HCT116 (cell line): ENCODE measurements at places on chromosomes 7 and 10.

DNA sequence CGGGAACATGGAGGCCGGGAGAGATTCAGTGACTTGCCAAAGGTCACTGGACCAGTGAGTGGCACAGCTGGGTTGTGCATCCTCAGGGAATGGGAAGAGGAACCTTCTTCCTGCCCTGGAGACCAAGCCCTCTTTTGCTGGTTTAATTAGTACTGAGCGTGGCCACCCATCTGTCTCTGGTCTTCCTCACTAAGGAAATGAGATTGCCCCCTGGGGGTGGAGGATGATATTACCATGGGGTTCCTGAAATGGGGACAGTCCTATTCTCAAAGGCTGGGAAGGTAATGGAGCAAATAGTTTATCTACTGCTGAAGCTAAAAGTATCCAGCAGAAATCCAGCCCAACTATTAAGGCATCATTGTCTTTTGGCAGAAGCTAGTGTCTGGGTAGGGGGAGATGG lies 98.6 kb upstream of the FGFR2 start:
- peak; percentile 55 for DNase-seq

- DNase-seq: no peak
Observed at GRCh38 chr10:97534746-97535367, 36.1 kb downstream of the UBTD1 start.

GRCh38 chr10:130438861-130439260 lies 302.7 kb downstream of the GLRX3 start:
- no peak for DNase-seq

- DNase-seq: no peak
Observed at GRCh38 chr7:2803755-2804154, 40.4 kb downstream of the GNA12 start.

DNA sequence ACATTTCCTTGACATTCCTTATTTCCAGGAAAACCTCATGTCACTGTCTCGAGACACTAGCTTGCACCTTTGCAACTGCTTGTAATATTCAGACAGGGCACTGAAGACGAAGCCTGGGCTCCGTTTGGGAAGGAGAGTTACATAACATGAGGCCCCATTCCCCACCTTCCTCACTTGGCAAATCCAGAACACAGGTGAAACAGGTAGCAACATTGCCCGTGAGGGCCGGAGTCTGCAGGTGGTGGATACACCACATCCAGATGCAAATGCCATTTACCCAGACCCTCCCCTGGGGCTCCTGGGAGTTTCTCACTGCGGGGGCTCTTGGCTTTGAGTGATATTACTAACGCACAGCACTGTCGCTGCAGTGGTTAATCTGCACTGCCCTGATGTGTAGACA lies 491.0 kb downstream of the PTPRN2 start:
- no peak for DNase-seq

- DNase-seq: no peak
Observed at GRCh38 chr10:282294-283139, 147.3 kb downstream of the ZMYND11 start.

GRCh38 chr10:48495282-48496045 lies 109.4 kb downstream of the ARHGAP22 start:
- DNase-seq: no peak

DNA sequence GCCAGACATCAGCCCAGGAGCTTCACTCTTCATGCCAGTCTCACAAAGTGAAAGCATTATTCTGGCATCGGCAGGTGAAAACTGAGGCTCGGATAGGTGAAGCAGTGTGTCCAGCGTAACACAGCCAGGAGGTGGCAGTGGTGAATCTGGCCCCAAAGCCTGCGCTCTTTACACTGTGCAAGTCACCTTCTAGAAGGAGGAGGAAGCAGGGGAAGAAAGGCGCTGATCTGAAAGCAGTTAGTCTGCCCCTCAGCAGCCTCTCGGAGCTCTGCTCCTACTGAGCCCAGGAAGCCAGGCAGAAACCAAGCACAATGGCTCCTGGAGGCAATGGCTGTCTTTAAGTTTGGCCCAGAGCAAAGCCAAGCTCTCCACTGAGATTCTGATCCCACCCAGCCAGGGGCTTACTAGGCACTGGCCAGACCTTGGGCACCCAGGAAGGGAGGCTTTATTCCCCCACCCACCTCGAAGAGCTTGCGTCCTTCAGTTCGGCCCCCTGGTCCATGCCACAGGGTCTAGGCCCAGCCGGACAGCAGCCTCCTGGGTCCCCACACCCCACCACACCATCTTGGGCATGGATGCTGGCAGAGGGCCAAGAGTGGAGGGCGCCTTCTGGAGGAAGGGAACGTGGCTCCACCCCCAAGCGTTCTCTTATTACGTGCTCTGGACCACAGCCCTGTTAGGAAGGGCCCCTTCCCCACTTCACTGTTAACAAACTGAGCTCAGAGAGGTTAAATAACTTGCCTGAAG lies 104.5 kb downstream of the GRID1 start:
- no peak for DNase-seq

- DNase-seq: no peak
Observed at GRCh38 chr7:96052860-96053470, 268.9 kb downstream of the SLC25A13 start.

- DNase-seq: no peak
Observed at GRCh38 chr7:17233603-17234002, 64.8 kb upstream of the AHR start.

GRCh38 chr10:59805014-59805413 lies 51.8 kb upstream of the MRLN start:
- no peak for DNase-seq

DNA sequence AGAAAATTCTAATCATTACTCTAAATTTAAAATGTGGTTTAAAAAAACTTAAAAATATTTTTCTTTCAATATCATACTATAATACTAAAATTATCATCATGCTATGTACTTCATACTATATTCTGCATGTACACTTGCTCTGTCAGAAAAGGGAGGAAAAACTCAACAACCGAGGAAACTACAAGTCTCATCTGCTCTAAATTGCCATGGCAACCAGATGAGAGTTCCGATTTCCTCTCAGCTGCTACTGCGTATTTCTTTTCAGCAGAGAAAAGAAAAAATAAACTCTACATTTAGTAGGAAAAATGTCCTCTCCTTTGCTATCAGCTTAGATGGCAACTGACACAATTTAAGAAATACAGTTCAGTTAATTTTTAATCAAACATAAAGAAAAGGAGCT lies 178.9 kb downstream of the SRPK2 start:
- DNase-seq: no peak

- DNase-seq: no peak
Observed at GRCh38 chr10:123039632-123039930, 30.8 kb downstream of the ACADSB start.

- no peak for DNase-seq
Observed at GRCh38 chr10:124740369-124741280, 3.6 kb downstream of the FAM53B start.

GRCh38 chr7:141481971-141482370 lies 69.2 kb upstream of the AGK start:
- no peak for DNase-seq

GRCh38 chr10:72792288-72792687 lies 100.3 kb downstream of the MCU start:
- DNase-seq: no peak

- DNase-seq: no peak
Observed at GRCh38 chr7:155597753-155598140, 46.7 kb upstream of the RBM33 start.

DNA sequence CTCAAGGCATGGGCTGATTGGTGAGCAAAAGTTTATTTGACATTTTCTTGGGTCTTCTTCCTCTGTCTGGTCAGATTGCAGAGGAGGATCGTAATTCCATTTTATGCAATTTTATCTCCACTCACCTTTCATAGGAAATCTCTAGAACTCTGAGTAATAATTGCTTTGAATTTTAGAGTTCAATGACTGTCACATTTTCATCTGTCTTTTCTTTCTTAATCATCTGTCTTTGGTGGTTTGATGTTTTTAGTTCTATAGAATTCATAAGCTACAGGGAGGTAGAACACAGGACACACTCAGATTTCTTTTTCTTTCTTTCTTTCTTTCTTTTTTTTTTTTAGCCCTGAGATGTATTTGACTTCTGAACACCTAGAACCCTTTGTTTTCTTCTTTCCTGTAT lies 11.6 kb downstream of the GATA3 start:
- DNase-seq: no peak

DNA sequence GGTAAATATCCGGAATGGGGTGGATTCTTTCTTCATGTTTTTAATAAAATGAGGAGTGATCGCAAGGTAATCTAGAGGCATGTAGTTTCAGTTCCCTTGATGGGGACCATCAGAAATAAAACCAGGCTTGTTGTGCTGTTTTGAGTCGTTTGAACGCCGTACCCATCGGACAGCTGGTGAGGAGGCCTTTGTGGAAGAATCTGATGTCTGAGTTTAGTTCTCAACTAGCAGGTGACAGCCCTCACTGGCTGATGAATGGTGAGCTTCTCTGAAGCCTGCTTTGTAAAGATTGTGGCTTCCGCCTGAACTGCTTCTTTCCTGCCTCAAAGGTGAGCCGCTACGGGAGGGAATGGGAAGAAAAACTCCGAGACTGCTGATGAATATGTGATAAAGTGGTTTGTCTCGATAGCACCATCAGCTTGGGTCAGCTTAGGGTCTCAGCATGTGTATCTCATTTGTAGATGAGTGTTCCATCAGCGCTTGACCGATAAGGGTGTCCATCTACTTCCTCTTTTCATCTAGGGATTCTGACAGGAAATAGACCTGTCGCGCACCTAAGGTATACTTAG lies 977 bp downstream of the TMEM248 start:
- DNase-seq: no peak

GRCh38 chr7:150876817-150877526 lies 24.7 kb downstream of the AOC1 start:
- DNase-seq: peak; percentile 87

DNA sequence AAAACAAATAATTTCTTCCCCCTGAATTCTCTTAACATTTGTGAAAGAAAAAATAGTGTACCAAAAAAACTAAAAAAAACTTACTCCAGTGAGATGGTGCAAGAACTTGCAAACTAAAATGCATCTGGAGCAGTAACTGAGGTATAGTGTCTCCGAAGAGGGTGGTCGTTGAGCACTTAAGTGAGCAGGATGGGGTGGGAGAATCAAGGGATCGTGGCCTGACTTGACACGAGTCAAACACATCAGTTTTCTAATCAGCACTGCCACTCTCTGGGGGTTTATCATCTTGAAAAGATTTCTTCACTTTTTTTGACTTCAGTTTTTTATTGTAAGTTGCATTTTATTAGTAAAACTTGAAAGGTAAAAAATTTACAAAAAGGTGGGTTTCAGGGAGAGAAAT lies 2.5 kb downstream of the ZNF273 start:
- DNase-seq: no peak

DNA sequence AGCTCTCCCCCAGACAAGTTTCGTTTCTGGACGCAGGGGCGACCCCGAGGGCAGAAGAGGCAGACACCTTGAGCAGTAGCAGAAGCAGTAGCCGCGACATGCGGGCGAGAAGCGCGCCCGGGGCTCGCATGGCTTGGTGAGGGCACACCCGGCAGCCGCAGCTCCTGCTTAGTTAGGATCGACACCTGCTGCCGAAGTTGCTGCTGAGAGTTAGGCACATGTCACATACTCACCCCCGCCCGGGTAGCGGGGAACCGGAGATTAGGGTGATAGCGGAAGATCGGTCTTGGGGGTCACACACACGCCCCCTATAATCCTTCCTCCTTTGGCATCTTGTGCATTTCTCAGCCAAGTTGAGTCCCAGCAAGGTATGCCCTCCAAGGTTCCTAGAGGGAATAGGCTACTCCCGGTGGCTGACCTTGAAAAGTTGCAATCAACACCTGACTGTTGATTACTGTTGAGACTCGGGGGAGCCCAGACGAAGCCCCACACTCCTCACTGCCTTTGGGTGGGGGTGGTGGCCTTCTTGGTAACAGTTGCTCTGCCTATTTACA lies 668 bp downstream of the GPR37 start:
- DNase-seq: no peak

- DNase-seq: no peak
Observed at GRCh38 chr7:12358694-12359093, 45.0 kb downstream of the VWDE start.

GRCh38 chr7:30968294-30968693 lies 4.5 kb downstream of the GHRHR start:
- DNase-seq: no peak

GRCh38 chr7:64744680-64745079 lies 49.5 kb upstream of the ZNF138 start:
- DNase-seq: no peak

- DNase-seq: no peak
Observed at GRCh38 chr10:116877391-116877790, 28.1 kb downstream of the ENO4 start.

GRCh38 chr10:122446668-122447423 lies 7.6 kb upstream of the ARMS2 start:
- DNase-seq: peak; percentile 36

- peak; percentile 44 for DNase-seq
Observed at GRCh38 chr7:7681191-7681935, 37.0 kb downstream of the RPA3 start.

DNA sequence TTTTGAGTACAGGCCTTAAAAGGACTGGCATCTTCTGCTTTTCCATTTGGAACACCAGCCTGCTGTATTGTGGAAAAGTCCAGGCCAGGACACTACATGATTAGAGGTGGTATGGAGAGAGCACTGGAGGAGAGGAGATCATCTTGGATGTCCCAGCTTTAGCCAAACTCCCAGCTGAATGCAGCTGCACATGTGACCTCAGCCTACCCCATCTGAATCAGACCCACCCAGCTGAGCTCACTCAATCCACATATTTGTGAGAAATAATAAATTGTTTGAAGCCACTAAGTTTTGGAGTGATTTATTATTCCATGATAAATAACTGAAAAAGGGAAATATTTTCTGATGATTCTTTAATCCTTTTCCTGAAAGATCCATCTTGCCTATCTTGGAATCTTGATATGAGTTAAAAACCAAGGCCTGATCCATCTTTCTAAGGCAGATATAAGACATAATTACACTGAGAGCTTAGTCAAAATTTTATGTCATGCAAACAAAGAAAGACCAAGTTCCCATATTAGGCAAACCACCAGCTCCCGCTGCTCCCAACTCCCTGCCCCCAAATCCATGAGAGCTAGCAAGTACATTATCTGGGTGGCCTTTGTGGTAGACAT lies 55.1 kb upstream of the TRIL start:
- no peak for DNase-seq

DNA sequence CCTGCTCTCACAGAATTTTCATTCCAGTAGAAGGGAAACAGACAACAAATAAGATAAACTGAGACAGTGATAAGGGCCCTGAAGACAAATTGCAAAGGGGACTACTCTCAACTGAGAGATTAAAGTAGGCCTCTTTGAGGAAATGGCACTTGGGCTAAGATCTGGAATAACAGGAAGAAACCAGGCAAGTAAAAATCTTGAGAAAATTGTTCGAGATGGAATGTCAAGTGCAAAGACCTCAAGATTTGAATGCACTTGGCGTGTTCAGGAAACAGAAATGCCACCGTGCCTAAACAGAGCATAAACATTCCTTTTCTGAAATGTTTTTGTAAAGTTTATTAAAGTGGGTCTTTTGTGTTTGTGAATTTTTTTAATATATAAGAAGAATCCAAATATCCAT lies 10.7 kb downstream of the ARMH3 start:
- no peak for DNase-seq

GRCh38 chr10:124236136-124236535 lies 142.7 kb upstream of the CHST15 start:
- no peak for DNase-seq

GRCh38 chr10:60429084-60429849 lies 39.6 kb upstream of the ANK3 start:
- DNase-seq: no peak
